ENCODE measurements at places on chromosomes 3 and 15.

- peak; percentile 6 for DNase-seq
These were observed 232.2 kb downstream of the UBE2E2 start for GRCh38 chr3:23435318-23435717.

GRCh38 chr15:71761649-71762048, 48.7 kb upstream of the NR2E3 start:
- peak; percentile 49 for DNase-seq

GRCh38 chr3:125643172-125643571, 47.9 kb upstream of the OSBPL11 start:
- DNase-seq, result no peak

DNA sequence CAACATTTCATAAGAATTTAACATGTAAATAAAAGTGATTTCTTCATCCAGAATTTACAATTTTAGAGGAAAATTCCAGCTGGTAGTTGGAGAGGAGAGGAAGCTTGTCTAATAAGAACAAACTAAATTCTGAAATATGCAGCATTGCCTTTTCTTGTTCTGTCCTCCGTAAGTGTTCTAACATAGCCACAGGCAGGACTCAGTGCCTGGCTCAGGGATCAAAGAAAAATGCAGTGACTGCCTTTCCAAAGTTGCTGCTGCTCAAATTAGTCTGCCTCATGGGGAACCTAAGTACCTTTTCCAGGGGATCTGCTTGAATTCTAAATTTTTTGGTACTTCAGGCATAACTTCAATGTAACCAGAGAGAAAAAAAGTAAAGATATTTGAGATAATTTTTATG, 713.0 kb upstream of the CADM2 start:
- no peak for DNase-seq

DNA sequence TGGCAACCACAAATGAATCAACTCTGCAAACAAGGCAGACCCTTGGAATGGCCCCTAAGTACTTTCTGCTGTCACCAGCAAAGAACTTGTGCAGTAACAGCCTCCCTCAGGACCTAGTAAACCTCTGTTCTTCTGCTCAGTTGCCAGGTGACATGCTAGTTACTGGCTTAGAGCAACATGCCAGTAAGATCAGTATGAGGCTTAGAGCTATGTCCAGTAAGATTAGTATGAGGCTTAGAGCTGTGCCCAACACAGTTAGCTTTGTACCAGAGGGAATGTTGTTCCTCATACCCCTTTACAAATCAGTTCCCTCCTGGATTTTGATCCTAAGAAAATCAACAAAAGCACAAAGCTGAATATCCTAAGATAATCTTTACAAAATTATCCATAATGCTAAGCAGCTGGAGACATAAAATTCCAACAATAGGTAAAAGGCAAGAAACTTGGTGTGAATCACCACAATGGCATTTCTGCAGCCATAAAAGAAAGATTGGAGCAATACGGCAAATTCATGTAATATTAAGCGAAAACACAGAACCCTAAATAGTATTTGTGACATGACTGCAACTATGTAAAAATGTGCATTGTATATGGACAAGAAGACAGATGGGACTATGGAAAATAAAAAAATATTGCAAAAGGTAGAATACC, 107.3 kb upstream of the LPP start:
- DNase-seq, result no peak

DNA sequence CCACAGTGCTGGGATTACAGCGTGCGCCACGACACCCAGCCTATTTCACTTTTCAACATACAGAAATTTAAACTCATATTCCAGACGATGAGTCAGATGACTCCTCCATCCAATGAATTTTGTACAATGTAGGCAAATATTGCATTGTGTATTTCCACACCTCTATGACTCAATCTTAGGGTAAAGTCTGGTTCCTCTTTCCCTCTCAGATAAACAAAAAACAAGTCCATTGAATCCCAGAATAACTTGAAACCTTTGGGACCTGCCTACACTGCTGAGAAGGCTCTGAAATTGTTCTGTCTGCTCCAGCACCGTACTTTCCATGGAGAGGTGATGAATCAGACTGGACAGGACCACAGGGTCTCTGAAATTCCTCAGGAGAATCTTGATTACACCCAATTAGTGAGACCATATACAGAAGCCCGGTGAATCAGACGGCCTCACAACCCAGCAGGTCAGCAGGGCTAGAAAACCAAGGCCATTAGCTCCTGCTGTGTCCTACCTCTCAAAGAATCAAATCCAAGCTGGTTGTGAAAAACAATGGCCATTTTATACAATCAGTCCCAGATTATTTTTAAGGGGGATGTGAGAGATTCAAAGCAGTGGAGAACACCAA, 112.6 kb downstream of the ERC2 start:
- DNase-seq, result peak; percentile 22
